ENCODE measurements at places on chromosomes 5 and 9.

- DNase-seq = no peak
Observed at GRCh38 chr5:32172923-32173266, 1.2 kb downstream of the GOLPH3 start.

- DNase-seq = no peak
Observed at GRCh38 chr5:35898952-35899660, 39.3 kb downstream of the CAPSL start.

DNA sequence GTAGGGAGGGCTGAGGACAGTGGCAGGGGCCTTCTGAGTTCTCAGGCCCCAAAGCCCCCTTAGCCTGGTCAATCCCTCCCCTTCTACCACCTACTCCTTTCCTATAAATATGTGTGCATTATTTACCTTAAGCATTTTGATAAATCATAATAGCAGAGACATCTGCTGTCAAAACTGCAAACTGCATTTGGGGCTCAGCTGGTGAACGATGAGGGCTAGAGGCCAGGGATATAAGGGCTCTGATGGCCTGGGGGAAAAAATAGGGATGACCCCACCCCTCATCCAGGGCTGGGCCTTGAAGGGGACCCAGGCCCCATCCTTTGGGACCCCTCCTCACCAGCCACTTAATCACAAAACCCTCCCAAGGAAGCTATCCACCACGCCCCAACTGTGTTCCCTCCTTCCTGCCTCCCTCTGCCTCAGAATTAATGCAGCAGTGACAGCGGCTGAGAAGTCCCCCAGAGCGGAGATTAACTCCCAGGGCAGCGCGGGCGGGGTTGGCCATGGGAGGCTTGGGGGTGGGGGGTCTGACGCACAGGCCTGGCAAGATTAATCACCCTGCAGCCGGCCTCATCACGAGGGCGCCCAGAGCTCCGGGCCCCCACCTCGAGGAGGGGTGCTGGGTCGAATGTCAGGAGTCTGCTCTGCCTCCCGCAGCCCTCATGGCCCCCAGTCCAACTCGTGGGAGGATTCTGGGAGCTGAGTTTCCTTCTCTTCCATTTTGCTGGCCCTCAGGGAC, 42.1 kb downstream of the CXXC5 start:
- DNase-seq = no peak

GRCh38 chr9:117448066-117448465, 33.2 kb upstream of the ASTN2 start:
- no peak for DNase-seq

- no peak for DNase-seq
Observed at GRCh38 chr5:167964529-167964928, 326.9 kb upstream of the WWC1 start.

DNA sequence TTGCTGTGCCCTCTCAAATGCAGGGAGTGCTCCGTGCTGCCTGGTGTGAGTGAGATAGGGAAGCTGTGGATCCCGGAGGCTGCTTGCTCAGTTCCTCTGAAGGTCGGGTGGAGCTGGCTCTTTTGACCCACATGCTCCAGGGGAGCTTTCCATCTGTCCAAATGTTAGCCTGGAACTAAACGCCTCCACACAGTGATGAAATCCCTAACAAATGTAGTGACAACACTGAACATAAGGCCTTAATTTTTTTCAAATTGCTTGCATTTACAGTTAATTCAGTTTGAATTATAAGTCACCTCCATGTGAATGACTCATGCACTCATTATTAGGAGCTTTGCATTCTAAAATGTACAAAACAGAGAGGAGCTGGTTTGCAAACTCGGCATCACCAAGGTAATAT, 27.0 kb downstream of the PRDM6 start:
- no peak for DNase-seq

All from esophagus squamous epithelium (tissue), 5 donors.